ENCODE measurements at places on chromosomes 13 and 19.

DNA sequence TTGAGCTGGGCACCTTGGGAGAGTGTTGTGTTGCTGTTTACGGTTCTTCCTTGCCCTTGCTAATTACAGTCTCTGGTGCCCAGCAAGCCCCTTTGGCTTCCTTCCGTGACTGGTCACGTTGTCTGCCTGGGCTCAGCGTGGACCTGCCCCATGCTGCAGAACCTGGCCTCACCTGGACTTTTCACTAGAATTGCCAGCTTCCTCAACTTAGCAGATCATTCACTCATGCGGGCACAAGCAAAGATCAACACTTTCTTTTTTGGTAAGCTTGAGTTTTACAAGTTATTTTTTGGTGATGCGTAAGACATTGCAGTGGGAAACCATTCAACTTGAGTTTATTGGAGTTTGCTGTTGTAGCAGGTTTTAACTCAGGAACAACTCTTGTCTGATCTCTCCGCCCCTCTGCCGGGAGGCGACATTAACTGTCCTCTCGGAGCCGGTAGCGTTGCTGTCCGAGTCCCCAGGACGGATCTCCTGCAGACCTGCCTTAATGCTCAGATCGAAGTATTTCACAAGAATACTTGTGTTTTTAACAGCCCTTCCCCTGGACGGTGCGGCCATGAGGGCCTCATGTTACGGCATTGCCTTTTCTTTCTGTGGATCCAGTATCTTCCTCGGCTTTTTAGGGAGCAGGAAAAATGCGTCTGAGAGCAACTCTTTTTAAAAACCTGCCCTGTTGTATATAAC, 15.7 kb upstream of the TEX29 start:
- no peak for DNase-seq

GRCh38 chr13:87234981-87235380, 436.2 kb upstream of the SLITRK5 start:
- DNase-seq = peak; percentile 6

GRCh38 chr13:50916701-50917184, 7.2 kb downstream of the RNASEH2B start:
- DNase-seq = peak; percentile 99

- no peak for DNase-seq
These were observed 9.6 kb downstream of the GJB6 start for GRCh38 chr13:20222553-20222952.

GRCh38 chr13:89750371-89750770, 1597.1 kb upstream of the MIR17HG start:
- DNase-seq = no peak

DNA sequence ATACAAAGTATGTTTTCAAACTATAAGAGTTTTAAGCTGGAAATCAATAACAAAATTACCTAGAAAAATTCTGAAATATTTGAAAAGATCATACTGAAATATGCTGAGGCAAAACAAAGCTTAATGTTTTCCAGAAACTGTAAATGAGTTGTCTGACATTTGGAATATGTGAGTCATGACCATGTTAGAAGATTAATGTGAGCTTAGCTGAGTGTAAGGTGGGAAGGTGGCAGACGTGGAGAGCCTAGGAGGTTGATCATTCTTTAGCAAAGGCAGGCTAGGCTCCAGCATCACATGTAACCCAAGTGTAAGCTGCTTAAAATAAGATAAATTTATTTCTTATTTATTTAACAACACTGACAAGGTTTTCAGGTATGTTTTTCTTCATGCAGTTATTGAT, 2086.1 kb upstream of the PCDH20 start:
- no peak for DNase-seq

GRCh38 chr13:66926851-66927524, 303.1 kb downstream of the PCDH9 start:
- DNase-seq = no peak

GRCh38 chr13:26372747-26373146, 118.8 kb downstream of the CDK8 start:
- no peak for DNase-seq

GRCh38 chr19:3908266-3909054, 24.4 kb upstream of the NMRK2 start:
- DNase-seq = no peak

DNA sequence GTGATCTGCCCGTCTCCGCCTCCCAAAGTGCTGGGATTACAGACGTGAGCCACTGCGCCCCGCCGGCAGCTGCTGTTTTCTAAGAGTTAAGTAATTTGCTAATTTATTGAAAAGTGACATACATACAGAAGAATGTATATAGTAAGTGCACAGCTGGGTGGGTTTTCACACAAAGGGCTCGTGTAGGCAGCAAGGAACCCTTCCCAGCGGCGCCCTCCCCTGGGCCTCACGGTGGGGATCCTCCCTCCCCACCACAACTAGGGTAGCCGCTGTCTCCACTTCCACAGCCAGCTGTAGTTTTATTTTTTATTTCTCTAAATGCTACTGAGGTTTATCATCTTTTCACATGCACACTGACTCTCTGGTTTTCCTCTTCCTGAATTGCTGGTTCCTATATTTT, 64.9 kb downstream of the CRYL1 start:
- no peak for DNase-seq

GRCh38 chr19:34327851-34328250, 37.1 kb upstream of the GPI start:
- DNase-seq = no peak

DNA sequence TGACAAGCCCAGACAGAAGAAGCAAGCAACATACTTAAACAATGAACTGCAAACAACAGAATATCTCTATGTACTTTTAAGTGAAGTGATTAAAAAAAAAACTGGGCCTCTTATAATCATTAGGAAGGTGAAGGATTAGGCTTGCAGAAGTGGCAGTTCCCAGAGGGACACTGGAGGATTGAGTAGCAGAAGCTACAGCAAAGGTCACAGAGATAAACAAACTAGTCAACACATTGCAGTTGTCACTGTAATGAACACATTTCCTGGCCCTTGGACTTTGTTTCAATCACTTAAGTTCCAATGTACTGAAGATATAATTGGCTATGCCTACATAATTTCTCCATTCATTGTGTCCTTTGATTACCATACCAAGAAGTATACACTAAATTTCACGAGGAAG, 1498.8 kb downstream of the SLITRK5 start:
- DNase-seq = no peak

GRCh38 chr13:45055902-45056648, 64.2 kb upstream of the GTF2F2 start:
- DNase-seq = no peak

GRCh38 chr13:23822252-23822824, 66.9 kb downstream of the MIPEP start:
- DNase-seq = no peak

DNA sequence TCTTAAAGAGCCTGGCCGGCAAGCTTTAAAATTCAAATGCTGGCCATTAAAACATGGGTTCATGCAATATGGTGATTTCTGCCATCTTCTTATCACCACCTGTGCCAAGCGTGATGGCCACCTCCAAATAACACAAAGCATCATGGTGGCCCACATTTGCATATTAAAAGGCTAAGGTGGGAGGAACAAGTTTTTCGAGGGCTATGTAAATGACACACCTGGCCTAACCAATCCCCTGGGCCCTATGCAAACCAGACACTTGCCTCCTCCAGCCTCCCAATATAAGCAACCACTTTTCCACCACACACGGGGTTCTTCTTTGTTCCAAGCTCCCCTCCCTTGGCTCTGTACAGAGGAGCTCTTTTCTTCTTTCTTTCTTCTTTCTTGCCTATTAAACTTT, 14.4 kb downstream of the LILRB4 start:
- no peak for DNase-seq

DNA sequence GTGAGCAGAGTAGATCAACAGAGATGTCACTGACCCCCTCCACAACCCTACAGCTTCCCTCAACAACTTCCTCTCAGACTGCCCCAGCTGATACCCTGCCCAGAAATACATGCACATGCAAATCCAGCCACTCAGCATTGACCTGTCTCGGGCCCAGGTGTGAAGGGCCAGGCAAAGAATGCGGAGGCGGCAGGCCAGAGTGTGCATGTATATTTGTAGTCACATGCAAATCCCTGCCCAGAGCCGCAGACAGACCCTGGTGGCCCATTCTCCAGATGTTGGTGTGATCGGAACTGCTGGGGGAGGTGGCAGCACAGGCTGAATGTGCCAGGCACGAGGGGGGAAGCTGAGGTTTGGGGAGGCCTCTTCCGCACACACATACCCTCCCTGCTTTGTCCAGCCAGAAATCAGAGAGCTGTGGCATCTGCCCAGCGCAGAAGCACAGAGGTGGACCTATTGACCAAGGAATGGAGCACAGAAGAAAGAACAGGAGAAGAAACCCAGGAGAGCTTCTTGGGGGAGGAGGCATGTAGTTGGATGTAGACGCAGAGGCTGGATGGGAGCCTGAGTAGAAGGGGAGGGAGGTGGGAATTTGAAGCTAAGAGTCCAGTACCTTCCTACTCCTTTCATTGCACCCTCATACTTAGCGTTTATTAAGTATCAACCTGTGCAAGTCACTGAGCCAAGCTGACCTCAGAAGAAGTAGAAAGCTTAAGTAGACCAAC, 14.4 kb downstream of the MEF2B start:
- no peak for DNase-seq

DNA sequence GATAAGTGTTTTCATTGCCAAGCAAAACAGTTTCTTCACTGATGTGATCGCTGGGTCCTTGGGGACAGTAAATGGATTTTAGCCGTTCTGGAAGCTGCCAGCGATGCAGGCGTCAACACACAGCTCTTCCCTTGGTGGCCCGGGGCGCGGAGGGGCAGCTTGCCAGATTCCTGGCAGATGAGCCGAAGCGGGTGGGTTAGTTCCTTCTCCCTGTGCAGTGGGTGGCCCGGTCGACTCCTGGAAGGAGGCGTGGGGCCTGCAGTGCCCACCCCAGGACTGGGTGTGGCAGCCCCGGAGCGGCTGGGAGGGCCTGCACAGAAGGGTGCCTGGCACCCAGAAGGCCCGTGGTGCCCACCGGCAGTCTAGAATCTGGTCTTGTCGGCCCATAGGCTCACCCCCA, 69.0 kb downstream of the KDM4B start:
- no peak for DNase-seq

GRCh38 chr13:50080911-50081678, 65.9 kb downstream of the KCNRG start:
- no peak for DNase-seq

DNA sequence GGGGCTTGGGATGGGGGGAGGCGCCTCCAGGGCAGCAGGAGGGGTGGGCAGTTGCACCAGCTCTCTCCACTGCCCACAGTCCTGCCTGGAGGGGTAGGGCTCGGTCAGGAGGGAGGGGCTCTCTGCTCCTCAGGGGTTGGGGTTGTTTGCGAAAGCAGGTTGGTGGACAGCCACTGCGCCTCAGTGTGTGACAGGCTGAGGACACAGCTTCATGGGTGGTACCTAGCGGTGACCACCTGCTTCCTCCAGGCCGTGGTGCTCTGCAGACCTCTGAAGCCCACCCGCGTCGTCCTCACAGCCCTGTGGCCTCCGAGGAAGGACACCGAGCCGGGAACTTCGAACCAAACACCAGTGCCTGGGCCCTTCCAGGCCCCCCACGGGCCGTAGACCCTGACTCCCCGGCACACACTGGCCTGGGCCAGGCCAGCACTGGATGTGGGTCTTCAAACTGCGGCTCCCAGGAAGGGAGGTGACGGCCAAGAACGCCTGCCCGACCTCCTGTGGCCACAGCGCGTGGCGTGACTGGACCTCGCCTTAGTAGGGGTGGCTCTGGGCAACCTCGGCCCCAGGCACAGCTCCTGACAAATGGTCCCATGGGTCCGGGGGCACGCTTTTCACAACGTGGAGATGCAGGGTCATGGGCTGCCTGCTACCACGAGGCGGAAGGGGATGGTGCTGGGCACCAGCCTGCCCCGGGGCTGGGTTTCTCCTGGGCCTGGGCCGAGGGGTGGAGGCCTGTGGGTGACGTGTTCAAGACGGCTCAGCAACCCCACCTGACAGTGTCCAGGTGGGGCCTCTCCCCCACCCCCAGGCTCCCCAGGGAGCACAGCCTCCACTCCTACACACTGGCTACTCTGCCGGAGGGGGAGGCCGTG, 173.2 kb downstream of the KDM4B start:
- no peak for DNase-seq

- no peak for DNase-seq
These were observed 56.2 kb upstream of the USPL1 start for GRCh38 chr13:30561511-30561910.

DNA sequence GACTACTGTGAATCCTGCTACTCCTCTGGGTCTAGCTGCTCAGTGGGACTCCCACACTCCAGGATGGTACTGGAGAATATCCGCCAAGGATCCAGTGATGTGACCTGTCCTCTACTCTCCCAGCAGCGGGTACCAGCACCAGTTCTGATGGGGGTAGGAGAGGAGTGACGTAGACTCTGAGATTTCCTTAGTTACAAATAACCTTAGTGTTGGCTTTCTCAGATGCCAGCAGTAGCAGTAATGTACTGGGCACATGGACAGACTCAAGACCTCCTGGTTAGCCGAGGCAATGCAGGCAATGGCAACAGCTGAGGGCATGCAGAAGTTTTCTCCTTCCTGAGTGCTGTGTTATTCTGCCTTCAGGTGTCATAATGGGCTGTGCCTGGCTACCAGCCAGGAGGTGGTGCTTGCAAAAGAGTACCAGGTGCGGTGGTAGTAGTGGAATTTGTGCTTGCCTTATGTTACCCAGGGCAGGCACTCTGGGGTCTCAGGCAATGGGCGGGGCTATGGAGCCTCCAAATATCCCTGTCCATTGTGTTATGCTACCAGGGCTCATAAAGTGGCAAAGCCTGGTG, 105.3 kb upstream of the KLF5 start:
- DNase-seq = no peak

DNA sequence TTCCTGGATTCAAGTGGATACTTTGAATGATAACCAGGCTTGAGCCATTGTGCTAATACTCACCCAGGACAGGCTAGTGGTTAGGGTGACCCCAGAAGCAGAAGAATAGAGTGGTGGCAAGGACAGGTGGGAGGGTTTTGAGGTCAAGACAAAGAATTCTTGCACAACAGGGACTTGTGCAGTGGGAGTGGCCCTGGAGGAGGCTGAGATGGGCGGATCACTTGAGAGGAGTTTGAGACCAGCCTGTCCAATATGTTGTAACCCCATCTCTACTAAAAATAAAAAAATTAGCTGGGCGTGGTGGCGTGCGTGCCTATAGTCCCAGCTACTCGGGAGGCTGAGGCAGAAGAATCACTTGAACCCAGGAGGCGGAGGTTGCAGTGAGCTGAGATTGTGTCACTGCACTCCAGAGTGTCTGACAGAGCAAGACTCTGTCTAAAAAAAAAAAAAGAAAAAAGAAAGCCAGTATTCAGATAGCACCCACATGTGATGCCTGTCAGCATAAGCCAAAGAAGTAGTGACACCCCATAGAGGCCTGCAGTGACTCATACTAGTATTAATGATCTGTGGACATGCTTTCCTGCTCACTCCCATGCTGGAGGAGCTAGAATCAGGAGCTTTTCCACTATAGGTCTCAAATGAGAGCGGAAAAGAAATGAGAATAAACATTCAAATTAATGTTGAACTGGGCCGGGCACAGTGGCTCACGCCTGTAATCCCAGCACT, 78.7 kb downstream of the RNF17 start:
- DNase-seq = no peak

Data from GF-D8 (cell line).